ENCODE measurements at places on chromosomes 2 and 18.

- DNase-seq = no peak
These were observed 99.6 kb downstream of the METTL8 start for GRCh38 chr2:171334171-171334570.

DNA sequence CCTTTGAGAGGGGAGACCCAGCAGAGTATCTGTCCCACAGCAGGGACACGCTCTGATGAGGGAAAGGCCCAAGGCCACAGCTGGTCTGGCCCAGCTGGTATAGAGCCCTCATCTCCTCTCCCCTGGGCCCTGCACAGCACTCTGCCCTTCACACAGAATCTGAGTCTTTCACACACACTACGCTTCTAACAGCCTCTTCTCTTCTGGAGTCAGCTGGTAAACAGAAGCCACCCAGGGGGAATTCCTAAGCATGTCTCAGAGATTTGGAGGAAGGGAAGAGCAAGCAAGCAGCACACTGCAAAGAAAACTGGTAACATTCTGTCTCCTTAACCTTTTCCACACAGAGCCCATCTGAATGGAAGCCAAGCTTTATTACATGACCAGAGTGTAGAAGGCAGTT, 121.1 kb upstream of the ACAA2 start:
- DNase-seq = peak; percentile 25

DNA sequence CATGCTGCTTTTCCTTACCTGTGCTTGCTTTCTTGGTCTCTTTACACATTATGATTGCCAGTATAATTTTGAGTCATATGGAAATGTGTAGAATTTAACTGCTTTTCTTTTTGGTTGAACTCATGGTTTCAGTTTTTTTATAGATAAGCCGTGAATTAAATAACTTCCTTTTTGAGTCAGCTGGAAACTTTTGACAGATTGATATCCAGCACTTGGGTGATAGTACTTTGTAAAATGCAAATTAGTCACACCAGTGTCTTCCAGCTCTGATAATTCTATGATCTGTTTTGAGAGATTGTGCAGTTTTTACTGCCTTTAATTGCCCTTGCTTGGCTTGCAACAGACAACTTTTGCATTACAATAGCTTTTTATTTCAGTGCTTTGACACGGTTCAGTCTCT, 86.4 kb downstream of the NCOA1 start:
- no peak for DNase-seq

DNA sequence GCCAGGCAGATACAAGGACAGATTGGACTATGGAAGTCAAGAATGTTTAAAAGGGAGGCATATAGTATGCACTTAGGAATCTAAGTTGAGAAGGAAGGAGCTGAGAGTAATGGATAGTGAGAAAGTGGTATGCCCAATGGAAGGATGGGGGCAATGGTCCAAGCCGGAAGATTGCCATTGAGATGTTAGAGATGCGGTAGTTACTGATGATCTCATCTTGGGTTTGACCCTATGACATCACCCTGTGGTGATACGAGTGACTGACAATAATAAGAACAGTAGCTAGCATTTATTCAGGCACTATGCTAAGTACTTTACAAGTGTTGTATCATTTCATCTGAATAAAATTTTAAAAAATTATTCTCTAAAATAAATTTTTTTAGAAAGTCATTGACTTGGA, 38.5 kb upstream of the ACMSD start:
- DNase-seq = no peak

GRCh38 chr18:5853253-5853652, 42.1 kb downstream of the TMEM200C start:
- DNase-seq = no peak

GRCh38 chr2:64915510-64915900, 73.7 kb upstream of the SLC1A4 start:
- no peak for DNase-seq

DNA sequence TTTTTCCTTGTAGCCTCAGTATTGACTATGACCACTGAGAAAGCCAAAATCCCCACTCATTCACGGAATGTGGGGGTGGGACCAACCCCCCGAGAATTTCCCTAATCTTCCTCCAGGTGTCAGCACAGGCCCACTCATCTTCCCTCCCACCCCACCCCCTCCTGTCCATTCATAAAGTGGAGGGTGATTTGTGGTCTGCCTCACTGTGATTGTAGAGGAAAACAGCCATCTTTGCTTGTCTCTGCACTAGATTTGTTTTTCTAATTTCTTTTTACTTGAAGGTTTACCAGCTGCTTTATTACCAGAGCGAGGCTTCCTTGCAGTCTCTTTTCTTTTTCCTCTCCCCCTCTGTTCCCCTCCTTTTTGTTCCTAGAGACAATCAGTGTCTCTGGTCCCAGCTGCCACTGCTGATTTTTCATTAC, 171.8 kb downstream of the ICOS start:
- peak; percentile 14 for DNase-seq

GRCh38 chr2:71283131-71283530, 48.5 kb upstream of the ZNF638 start:
- DNase-seq = no peak

DNA sequence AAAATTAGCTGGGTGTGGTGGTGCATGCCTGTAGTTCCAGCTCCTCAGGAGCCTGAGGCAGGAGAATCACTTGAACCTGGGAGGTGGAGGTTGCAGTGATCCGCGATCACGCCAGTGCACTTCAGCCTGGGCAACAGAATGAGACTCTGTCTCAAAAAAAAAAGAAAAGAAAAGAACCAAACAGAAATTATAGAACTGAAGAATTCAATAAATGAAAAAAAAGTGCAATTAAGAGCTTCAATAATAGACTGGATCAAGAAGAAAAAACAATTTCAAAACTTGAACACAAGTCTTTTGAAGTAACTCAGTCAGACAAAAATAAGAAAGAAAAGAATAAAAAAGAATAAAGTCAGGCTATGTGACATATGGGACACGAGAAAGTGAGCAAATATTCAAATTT, 175.8 kb upstream of the ZSWIM2 start:
- DNase-seq = no peak

- DNase-seq = no peak
These were observed 1.7 kb downstream of the TMBIM1 start for GRCh38 chr2:218290316-218291261.

- DNase-seq = peak; percentile 49
These were observed 31.2 kb downstream of the ARHGAP25 start for GRCh38 chr2:68765739-68766375.

- peak; percentile 54 for DNase-seq
These were observed 100.0 kb downstream of the MAP2 start for GRCh38 chr2:209523867-209524266.

DNA sequence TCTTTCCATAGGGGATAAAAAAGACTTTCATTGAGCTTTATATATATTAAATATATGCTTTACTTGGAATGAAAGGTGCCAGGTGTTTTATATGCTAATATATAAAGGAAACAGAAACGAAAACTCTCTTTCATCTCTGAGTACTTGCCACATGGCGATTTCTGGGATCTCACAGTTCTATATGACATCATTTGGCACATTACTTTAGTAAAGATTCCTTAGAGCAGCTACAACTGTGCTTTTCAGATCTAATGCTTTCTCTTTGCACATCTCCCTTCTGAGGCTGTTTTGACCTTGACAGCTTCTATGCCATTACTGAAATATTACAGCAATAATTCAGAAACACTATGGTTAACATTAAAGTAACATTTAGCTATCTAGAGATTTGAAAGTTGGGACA, 1082.9 kb upstream of the CDH2 start:
- DNase-seq = peak; percentile 1

DNA sequence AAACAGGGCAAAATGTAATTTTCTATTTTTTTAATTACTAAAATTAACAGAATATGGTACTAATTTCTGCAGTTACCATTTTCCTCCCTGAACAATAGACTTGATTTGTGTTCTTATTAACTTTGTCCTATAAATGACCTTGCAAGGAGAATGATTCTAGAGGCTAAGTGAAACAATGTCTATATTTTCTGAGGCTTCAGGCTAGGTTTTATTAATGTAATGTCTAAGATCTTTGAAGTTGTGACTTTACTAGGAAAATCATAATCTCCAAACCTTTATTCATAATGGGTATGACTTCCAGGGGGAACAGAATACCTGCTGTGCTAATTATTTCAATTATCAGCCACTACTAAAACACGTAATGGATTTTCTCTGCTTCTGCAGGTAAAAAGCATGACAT, 94.4 kb downstream of the TAF4B start:
- no peak for DNase-seq

- DNase-seq = no peak
These were observed 6.5 kb downstream of the TEX261 start for GRCh38 chr2:70988151-70988550.

DNA sequence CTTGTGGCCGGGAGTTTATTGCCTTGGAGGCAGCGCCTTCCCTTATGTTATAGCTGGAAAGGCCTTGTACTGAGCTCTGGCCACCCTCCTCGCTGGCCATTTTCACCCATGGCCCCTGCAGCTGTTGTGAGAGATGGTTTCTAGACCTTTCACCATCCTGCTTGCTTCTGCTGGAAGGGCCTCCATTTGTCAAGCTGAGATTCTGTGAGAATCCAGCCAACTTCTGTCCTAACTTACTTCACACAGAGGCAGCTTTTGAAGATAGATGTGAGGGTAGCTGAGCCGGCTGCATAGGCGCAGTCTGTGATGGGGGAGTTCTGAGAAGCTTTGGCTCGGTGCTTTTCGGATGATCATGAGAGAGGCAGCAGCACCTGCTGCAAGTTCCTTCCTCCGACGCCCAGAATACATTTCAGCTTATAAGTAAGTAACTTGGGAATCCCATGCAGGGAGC, 8.7 kb downstream of the CTIF start:
- DNase-seq = no peak

- no peak for DNase-seq
These were observed 547.4 kb upstream of the ID2 start for GRCh38 chr2:8134473-8134932.

GRCh38 chr2:33358878-33359277, 117.6 kb upstream of the RASGRP3 start:
- no peak for DNase-seq

DNA sequence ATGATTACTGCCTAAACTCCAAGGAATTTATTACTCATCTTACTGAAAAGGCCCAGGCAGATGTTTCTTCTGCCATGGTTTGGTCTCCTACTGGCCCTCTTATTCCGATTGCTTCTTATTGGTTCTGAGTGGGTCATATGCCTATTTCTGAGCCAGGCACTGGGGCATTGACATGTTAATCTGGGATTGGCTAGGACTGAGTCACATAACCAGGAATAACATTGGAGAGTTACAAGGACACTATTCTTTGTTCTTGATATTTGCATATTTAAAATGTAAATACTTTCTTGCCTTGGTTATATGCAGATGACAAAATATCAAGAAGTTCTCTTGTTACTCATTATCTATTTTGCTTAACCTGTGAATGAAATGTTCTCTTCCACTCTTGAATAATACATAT, 534.4 kb upstream of the SLC39A10 start:
- DNase-seq = no peak

DNA sequence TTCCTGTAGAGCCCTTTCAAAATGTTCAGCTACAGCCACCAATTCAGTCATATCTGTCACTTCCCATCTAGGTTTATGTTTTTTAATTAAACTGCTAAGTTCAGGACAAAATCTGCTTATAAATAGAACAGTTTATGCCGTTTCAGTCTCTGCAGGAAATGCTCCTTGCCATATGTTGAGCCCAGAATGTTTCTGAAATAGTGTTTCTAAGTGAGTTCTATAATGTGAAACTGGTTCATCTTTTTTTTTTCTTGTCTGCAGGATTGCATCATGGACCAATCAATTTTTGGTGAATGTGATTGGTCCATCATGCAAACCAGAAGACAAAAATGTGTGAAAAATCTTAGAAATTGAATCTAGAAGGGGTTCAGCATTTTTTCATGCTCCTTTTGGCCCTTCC, 30.2 kb upstream of the RHOB start:
- DNase-seq = no peak

DNA sequence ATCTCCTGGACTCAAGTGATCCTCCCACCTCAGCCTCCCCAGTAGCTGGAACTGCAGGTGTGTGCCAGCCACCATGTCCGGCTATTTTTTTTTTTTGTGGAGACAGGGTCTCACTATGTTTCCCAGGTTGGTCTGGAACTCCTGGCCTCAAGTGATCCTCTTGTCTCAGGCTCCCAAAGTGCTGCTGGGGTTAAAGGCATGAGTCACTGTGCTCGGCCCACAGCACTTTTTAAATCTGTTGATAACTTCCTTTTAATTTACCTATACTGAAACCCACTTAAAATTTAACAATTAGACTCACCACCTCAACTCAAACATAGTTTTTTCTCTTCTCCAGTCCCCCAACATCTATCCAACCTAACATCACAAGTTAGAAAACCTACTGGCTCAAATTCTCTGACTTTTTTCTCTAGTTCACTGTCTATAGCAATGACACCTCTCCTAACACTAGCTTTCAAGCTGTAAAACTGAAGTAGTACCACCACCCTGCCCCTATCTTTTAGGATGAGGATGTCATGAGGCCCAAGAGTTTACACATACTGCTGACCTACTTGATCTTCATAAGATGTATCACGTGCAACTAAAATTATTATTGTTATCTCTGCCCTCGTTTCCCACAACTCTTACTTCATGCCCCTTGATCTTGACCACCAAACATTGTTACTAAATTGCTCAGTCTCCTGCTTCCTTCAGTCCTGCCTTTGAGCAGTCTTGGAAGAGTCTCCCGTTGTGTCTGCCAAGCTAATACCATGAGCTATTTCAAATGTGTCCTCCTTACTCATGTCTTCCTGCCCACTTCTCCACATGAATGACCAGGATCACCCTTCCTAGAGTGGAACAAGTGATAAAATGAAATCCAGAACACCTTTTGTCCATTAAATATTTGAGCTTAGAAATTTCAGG, 142.3 kb upstream of the ZFP36L2 start:
- DNase-seq = peak; percentile 37

DNA sequence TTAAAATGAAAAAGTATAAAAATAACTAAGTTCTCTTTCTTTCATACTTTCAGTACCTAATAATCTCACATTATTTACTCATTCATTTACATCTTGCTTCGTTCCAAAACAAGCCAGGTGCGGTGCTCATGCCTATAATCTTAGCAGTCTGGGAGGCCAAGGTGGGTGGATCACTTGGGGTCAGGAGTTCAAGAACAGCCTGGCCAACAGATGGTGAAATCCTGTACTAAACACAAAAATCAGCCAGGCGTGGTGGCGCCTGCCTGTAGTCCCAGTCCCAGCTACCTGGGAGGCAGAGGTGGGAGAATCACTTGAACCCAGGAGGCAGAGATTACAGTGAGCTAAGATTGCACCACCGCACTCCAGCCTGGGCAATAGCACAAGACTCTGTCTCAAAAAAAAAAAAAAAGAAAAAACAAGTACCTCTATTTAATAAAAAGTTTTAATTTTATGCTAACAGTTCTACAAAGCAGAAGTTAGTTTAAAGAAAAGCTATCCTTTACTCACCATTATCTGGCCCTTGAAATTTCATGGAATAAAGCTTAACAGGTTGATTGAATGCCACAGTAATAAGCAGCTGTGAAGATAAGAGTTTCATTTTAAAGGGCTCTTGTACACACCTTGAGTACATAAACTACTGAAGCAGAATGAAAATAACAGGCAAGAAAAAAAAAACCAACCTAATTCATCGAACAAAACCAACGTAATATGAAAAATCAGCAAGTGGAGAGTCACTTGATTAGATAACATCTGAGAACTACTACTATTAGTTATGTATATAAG, 22.5 kb downstream of the TXNL1 start:
- no peak for DNase-seq
